Esophagus muscularis mucosa (tissue), 4 donors: ENCODE measurements at places on chromosomes 1 and 21.

DNA sequence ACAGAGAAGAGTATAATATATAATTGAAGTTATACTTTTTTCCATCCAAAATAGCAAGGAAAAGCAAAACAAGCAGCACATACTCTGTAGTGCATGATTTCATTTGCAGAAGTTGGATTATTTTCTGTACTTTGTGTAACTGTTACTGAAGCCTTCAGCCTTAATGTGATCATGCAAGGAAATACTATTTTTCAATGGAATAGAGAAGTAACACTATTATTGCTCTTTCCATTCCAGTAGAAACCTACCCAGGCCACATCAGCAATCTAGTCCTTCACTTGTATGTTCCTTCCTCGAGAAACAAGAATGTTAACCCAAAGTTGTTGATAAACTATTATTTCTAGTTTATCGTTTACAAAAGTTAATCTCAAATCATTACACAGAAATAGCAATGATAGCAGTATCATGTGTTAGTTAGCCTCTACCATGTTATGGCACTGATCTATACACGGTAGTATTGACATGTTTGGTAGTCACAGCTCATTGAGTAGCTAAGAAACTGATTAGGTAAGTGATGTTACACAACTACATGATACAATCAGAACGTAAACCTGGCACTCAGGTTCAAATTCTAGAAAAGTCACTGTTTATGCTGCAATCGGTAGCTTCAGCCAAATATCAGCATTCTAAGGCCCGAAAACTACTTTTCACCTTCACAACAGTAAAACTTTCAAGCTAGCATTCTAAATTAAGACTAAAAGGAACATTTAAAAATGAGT, 37.6 kb upstream of the CHRM3 start:
- no peak for DNase-seq

GRCh38 chr1:72891976-72892375, 609.6 kb upstream of the NEGR1 start:
- no peak for DNase-seq

DNA sequence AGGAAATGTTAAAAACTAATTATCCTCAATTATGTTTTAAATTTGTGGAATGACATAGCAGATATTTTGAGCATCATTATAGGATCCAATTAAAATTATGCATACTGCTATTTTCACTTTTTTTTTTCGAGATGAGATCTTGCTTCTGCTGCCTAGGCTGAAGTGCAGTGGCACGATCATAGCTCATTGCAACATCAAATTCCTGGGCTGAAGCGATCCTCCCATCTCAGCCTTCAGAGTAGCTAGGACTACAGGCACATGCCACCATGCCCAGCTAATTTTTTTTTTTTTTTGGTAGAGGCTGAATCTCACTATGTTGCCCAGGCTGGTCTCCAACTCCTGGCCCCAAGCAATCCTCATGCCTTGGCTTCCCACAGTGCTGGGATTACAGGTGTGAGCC, 11.3 kb upstream of the SLC1A7 start:
- DNase-seq: peak; percentile 24

DNA sequence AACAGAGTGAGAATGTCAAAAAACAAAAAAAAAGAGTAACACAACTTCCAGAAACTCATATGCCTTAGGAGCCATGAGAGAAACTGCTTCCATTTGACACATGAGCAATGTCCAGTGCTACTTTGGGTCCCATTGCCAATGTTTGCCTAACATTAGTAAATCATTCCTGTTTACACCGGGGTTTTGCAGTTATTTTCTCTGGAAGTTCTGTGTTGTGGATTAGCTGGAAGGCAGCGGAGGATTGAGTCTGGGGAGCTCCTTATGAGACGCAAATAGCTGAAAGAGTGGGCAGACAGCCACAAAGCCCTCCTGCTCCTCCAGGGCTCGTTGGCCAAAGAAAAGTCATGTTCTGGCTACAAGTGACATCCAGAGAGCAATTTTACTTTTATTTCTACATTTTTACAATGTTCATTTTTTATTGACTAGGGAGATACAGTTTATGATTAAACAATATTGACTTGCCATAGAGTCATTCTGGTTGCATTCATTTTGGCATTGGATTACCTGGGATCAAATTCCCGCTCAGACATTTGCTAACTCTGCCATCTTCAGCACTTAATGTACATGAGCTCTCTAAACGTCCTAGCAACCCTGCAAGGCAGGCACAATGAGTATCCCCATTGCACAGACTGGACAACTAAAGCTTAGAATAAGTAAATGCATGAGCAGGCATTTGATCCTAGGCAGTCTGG, 66.4 kb upstream of the GALNT2 start:
- DNase-seq: no peak

DNA sequence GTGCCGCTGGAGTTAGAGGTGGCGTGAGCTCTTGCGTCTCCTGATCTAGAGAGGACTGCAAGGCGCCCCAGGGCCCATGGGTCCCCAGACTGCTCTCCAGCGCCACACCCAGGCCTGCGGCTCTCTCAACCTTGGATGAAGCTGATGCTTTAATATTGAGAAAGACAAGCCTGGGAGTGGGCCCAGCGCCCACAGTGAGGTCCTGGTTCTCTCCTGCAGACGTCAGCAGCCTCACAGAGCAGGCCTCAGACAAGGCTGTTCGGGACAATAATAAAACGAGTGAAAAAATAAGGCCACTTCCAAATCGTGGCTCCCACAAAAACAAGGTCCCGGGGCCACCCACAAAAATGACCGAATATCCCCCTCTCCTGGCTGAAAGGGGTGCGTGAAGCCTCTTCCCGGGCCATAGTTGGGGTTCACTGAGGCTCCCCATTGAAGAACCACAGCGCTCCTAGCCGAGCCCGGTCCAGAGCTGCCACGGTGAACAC, 6.0 kb upstream of the DNMT3L start:
- DNase-seq: no peak

- DNase-seq: no peak
Observed at GRCh38 chr1:66013371-66013770, 220.7 kb downstream of the PDE4B start.

DNA sequence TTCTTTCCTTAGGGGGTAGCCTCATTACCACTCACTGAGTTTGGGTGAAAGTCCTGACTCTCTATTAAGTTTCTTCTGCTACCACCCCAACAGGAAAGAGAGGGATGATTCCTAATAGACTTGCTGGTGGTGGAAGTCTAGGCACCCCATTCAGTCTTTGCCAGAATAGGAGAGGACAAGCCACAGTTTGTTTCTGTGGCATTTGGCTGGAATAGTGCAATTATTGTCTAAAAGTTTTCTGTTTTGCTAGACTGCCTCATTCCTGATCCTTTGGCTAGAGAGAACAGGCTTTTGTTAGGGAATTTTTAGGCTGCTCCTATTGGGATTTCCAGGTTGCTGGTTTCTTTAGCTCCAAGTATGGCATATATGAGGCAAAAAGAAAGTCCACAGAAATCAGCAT, 9.9 kb upstream of the HJV start:
- no peak for DNase-seq

DNA sequence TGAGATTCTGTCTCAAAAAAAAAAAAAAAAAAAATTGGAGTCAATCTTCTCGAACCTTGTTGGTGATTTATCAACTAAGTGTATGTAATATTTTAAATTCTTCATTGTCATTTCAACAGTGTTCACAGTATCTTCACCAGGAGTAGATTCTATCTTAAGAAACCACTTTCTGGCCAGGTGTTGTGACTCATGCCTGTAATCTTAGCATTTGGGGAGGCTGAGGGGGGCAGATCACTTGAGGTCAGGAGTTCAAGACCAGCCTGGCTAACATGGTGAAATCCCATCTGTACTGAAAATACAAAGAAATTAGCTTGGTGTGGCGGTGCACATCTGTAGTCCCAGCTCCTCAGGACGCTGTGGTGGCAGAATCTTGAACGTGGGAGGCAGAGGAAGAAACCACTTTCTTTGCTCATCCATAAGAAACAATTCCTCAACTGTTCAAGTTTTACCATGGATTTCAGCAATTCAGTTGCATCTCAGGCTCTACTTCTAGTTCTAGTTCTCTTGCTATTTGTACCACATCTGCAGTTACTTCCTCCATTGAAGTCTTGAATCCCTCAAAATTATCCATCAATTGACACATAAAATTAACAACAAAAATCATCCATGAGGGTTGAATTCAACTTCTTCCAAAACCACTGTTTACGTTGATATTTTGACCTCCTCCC, 30.4 kb upstream of the EYA3 start:
- no peak for DNase-seq

GRCh38 chr1:212967801-212968200, 17.5 kb downstream of the VASH2 start:
- no peak for DNase-seq

GRCh38 chr21:16072221-16072620, 342.4 kb downstream of the USP25 start:
- no peak for DNase-seq

DNA sequence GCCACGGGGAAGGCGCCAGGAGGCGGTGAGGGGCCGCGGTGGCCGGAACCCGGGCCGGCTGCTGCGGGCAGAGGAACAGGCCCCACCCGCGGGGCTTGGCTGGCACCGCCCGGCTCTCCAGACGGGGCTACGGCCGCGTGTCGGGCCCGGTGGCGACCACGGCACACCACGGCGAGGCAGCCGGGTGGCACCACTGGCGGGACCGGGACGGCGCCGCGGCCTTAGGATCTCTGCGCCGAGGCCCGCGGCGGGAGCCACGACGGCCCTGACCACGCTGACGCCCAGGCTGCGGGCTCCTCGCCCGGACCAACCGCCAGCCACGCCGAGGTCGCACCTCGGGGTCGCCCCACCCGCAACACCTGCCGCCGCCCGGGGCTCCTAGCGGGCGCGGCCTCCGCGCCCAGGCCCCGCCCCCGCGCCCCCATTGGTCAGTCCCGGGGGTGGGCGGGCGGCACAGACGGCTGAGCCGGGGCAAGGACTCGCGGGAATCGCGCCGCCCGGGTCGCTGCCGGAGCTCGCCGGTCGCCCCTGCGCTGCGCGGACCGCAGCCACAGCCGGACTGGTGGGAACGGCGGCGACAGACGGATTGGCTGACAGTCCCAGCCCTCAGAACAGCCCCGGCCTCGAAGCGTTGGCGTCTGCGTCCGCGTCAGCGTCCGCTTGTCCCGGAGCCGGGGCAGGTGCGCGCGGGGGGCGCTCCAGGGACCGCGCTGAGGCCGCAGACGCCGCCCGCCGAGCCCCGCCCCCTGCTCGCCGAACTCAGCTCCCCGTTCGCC, at the start of gene BMP8A:
Gene BMP8A (plus strand): TSS at position 491 of the 776 bp plus-strand sequence. CDS start 356 bp downstream, outside the sequence.
- no peak for DNase-seq

DNA sequence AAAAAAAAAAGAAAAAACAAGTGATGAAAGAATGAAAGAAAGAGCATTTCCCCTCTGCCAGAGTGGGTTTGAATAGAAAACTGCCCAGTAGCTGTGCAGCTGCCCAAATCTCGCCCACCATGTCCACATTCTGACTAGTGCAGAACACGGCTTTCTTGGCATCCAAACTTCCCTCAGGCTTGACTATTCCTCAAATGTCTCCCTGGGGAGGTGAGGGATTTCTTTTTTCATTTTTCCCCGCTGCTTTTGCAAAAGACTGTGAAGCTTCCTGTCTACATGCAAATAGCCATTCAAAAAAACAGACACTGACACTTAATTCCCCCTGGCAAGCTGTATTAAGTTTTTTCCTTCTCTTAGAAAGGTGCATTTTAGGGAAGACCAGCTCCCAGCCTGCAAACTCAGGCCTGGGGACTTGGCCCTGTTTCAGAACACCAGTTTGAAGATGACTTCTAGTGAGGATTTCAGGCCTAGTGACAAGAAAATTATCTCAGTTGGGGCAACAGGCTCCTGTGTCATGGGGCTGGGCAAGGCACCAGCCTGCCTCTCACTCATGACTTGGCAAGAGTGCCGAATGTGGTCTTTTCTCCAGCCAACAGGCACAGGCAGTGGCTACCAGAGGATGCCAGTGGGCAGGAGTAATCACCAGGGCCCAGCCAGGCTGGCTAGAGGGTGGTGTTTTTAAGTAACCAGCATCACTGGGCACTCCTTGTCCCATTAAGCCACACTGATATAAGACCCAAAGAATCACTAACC, 178.1 kb upstream of the NFIA start:
- peak; percentile 90 for DNase-seq

- no peak for DNase-seq
Observed at GRCh38 chr1:207519505-207520399, 23.8 kb downstream of the CR1 start.

DNA sequence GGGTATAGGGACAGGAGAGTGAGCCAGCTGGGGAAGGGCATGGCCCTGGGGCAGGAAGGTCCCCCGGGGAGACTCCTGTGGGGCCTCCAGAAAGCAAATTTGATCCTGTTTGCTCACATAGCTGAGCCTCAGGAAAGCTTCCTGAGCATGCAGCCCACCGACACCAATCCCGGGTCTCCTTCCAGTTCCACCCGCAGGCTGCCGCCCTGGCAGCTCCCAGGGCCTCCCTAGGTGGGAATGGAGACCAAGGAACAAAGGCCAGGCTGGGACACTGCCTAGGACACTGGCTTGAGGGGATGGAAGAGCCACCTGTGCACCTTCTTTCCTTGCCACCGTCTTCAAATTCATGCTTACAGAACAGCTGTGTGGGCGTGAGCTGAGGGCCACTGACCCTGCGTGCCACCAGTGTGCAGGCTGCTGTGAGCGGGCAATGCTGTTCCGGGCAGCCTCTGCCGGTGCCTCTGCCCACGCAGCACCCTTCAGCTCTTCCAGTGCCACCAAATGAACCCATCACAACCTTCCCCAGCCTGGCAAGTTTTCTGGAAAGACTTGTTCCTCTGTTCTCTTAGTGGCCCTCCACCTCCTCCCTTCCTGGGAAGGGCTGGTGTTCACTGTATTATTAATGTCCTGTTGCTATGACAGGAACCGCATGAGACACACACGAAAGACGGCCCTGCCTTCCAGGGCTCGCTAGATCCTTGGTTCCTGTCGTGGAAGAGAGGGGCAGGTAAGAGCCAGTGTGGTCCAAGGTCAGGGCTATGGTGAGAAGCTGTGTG, 53.6 kb downstream of the ACBD3 start:
- no peak for DNase-seq

DNA sequence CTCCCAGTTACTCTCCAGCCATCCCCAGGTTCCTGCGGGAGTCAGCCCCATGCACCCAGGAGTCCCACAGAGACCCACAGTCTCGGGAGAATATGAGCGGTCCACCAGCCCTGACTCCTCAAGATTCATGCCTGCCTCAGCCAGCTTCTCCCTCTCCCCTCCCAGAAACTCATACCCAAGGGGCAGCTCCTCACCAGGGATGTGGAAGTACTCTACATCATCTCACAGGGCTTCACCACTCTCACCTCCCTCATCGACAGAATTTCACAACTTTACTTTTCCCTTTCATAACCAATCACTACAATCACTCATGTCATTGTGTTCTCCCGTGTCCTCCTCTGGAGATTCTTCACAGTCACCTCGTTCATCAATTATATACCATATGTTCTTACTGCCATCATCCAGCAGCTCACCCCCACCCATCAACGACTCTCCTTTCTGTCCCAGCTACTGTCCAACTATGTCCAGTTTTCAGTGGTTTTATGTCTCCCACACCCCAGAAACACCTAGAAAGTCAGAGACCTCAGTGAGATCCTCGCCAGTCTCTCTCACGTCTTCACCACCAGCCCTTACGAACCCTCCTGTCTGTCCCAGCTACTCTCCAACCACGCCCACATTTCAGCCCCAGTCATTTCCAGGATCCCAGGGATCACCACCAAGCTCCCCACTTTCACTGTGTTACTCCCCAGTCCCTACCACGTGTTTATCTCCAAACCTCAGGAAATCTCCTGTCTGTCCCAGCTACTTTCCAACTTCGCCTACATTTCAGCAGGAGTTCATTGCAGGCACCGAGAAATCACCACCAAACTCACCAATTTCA, 1530.1 kb upstream of the TPTE start:
- peak; percentile 93 for DNase-seq
